Astrocyte (in vitro differentiated cells and primary cell): ENCODE measurements at places on chromosomes 13 and 19.

GRCh38 chr19:4493104-4493928 lies 21.2 kb downstream of the HDGFL2 start:
- DNase-seq, result no peak

DNA sequence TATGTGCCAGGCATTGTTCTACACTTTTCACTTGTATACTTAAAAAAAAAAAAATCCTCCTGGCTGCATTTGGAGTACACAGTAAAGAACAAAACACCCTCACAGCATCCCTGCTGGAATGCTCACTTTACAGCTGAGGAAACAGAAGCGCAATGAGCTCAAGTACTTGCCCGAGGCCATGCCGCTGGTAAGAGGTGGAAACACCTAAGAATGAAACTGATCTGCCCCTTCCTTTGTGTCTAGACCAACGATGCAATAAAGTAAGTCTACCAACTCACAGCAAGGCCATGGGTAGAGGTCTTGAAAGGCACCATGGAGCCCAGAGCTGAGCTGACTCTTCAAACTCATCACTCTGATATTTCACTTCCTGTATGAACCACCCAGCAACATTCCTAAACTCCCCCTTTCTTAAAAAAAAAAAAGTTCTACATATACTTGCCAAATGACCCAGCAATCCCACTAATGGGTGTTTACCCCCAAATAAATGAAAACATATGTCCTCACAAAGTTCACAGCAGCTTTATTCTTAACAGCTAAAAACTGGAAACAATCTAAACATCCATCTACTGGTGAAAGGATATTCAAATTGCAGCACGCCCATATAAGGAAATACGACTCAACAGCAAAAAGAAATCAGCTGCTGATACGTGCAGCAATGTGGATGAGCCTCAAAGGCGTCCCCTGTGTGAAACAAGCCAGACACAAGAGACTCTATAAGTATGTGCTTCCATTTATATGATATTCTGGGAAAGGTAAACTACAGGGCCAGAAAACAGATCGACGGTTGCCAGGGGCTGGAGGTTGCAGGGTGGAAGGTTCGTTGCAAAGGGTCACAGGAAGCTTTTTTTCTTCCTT lies 236.6 kb upstream of the MAB21L1 start:
- DNase-seq, result peak; percentile 39

DNA sequence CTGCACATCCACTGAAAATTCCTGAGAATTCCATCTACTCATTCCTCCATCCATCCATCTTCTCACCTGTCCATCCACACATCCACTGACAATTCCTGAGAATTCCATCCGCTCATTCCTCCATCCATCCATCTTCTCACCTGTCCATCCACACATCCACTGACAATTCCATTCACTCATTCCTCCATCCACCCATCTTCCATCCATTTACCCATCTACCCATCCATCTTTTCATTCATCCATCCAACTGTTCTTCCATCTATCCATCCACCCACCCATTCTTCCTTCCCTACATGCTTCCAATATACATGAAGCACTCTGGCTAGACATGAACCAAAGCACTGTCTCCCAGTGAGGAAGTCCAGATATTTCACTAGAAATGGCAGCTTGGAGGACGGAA lies 15.6 kb downstream of the TRPM4 start:
- no peak for DNase-seq

DNA sequence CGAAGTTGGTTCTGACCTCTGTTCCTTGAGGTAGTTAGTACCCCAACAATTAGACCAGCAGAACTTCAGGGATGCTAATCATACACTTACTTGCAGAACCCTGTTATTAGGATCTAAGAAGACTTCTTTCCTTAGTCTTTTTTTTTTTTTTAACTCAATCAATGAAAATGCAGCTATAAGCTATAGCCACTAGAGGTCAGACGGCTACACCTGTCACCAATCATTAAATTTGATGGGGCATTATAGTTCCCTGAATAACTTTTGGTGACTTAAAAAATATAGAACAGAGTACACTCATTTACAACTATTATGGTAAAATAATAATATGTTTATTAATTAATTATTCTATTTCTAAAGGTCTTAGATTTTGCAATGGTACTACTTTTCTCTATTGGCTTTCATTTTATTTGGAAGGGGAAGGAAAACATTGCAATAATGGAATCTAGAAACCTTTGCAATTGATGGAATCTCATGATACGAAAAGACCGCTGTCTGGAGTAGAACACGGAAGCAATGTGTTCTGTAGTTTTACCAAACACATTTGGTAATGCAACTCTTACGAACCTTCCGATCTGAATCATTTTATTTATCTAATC lies 483.2 kb downstream of the DIAPH3 start:
- DNase-seq, result no peak

- DNase-seq, result no peak
Observed at GRCh38 chr13:20192158-20192835, 441 bp downstream of the GJB2 start.

DNA sequence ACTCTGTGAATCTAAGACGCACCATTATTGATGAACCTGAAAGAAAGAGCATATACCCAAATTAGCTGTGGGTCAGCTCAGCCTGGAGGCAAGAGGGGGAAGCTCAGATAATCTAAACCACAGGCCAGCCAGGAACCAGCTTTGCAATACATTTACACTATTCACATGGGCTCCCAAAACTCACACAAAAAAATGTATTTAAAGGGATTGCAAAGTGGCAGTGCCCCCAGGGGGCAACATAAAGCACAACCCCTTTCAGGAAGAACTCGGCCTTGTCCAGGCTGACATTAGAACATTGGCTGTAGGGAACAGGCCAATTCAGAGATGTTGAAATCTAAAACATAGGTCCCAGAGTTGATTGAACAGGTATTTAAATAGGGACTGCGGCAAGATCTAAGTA lies 3.2 kb upstream of the PROZ start:
- DNase-seq, result no peak

GRCh38 chr13:99164226-99164625 lies 36.4 kb upstream of the UBAC2 start:
- DNase-seq, result no peak

DNA sequence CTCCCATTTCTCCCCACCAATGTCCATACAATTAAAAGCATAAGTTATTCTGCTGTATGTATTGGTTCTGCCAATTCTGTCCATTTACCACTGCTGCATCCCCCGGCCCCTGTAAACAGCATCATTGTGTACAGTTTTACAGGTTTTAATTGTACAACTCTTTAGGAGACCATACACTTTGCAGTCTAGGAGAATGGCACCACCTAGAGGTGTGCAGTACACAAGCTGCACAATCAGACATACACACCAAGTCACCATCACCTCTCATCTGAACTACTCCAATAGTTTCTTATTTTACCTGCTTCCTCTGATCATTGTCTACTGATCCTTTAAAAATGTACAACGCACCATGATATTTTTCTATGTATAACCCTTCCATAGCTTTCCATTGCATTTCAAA lies 855.9 kb upstream of the KLHL1 start:
- DNase-seq, result no peak

DNA sequence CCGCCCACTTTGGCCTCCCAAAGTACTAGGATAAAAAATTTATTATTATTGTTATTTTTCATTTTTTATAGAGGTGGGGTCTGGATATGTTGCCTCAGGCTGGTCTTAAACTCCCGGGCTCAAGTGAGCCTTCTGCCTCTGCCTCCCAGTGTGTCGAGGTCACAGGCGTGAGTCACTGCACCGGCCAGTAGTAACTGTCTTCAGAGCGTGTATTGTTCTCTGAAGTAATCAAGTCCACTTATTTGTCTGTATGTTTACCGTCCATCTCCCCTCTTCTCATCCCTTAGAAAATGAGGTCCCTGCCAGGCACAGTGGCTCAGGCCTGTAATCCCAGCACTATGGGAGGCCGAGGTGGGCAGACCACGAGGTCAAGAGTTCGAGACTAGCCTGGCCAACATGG lies 18.2 kb upstream of the SULT2B1 start:
- no peak for DNase-seq

DNA sequence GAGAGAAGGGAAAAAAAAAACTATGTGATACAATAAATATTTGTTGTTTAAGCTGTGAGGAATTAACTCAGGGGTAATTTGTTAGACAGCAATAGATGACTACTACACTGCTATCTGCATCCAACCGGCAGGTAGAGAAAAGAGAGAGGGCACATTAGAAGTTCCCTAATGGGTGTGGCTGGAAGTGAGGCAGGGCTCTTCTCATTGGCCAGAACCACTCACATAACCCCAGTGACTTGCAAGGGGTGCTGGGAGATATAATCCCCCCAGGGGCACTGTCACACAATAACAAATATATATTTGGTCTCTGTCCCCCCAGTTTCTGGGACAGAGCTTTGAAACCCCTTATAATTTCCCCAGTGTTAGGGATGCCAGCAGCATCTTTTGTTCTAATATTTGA lies 24.3 kb downstream of the FGF21 start:
- no peak for DNase-seq

DNA sequence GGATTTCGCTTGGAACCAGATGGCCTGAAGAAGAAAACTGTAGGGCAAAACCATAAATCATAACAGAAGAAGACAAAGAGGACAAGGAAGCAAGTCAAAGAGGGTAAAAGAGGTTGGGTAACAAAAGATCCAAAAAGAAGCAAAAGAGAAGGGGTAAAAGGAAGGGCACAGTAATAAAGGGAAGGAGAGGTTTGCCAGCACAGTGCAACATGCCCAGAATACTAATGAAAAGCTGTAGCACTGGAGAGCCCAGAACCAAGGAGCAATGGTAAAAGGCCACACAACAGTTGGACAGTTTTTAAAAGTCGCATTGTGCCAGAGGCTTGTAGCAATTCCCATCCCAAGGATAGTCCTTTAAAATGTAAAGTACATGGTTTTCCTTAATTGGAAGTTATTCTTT lies 506.6 kb downstream of the PCDH9 start:
- DNase-seq, result no peak

DNA sequence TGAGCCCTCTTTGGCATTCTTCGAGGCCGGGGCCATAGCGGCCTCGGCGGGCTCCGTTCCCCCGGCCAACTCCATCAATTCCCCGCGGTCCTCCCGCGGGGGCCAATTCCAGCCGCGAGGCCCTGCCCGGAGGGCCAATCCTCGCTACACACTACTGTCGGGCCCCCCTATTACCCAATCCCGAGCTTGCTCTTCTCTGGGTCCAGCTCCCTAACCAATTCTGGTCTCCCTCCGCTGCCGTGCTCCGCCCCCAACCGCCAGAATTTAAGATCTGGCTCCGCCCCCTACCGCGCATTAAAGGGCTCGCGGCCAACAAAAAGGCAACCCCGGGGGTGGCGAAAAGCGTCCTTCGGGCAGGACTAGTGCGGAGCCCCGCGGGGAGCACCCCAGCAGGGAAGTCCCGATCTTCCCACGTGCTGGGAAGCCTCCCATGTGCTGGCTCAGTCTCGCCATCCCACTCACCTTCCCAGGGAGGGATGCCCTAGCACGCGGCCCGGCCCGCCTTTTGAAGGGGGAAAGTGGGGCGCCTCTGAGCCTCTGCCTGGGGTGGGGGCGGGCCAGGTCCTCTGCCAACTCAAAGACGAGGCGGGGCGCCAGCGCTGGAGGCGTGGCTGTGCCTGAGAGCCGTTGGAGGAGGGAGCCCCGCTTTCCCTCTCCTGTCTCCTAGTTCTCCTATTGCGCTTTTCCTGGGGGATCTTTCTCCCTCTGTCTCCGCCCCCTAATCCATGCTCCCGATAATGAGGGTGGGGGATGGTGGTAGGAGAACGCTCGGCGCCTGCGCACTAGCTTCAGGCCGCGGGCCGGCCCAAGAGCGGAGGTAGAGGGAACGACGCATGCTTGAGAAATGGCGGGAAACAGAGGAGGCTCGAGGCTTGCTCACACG lies 3.5 kb downstream of the LIPE start:
- peak; percentile 83 for DNase-seq

DNA sequence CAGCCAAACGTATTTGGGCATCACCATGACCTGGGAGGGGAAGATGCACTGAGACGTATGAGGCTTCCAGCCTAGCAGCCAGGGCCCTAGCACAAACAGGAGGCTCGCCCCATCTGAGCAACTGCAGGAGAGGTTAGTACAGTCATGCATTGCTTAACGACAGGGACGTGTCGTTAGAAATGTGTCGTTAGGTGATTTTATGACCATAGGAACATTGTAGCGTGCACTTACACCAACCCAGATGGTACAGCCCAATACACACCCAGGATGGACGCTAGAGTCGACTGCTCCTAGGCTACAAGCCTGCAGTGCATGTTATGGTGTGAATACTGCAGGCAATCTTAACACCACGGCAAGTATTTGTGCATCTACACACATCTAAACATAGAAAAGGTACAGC lies 9.3 kb downstream of the CD177 start:
- DNase-seq, result no peak

GRCh38 chr13:38417241-38417640 lies 67.6 kb downstream of the UFM1 start:
- no peak for DNase-seq

GRCh38 chr19:19034204-19034624 lies 811 bp downstream of the ARMC6 start:
- DNase-seq, result peak; percentile 42

GRCh38 chr19:954672-955494 lies 29.0 kb downstream of the ARID3A start:
- no peak for DNase-seq

GRCh38 chr13:109892101-109892500 lies 105.7 kb upstream of the IRS2 start:
- no peak for DNase-seq

DNA sequence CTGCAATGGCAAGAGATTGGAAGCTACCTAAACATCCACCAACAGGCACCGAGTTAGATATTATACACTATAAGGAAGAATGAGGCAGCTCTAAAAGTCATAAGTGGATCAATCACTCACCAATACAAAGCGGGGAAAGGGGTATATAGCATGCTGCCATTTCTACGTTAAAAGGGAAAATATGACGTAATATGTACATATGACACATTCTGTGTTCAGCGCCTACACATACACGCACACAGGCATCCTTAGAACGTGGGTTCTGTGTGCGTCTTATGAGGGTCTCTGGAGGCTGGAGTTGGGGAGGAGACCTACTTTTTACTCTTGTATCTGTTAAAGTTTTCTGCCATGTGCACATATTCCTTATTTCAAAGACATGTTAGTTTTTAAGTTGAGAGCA lies 5.9 kb downstream of the IL17D start:
- DNase-seq, result no peak

- no peak for DNase-seq
Observed at GRCh38 chr19:42153672-42154433, 21.6 kb upstream of the POU2F2 start.

DNA sequence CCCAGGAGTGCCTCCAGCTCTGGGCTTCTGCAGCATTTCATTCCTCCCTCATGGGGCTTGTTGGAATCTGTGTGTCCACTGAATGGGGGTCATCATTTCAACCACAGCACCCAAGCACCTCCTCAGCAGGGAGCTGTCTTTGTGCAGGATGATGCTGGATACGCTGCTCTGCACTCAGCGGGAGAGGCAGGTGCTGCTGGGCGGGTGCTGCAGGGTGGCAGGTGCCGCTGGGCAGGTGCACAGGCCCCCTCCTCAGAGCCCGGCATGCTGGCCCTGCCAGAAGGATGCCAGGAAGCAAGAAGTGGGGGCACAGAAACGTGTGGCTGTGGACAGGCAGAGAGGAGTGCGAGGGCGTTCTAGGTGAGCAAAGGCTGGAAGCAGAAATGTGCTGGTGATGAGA lies 121.8 kb upstream of the VSTM2B start:
- no peak for DNase-seq
